ENCODE measurements at places on chromosomes 4 and X. TPM values are rescaled to one million over a fixed set of nuclear protein-coding genes. Genes with fewer than 3 reads are reported as not detected.

DNA sequence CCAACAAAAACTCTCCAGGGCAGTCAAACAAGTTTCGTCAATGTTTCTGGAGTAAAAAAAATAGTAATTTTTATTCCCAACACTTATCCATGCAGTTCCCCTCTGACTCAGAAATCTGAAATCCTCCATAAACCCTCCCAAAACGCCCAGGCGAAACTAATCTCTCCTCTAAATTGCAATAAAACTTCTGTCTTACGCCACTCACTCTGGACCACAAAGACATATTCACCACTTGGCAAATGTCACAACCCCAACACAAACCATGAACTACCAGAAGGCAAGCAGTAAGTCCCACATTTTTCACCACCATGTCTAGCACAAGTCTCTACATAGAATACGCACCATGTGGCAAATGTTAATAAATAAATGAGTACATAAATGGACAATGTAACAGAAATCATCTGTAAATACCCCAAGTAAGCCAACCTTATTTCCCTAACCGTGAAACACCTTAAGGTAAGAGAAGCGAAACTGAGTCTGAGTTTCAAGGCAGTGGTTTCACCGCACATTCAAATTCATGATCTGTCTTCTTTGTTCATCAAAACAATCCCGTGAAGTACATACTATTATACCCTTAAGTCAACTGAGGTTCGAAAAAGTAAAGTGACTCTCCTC lies 1.6 kb downstream of the PAPSS1 start:
- no peaks in the 10 kb centered on the region for H3K36me3 ChIP-seq
- H3K27me3 ChIP-seq = no peaks in the 10 kb centered on the region
- H3K27ac ChIP-seq = no peak overlapping the region

- H3K27me3 ChIP-seq = no peaks in the 10 kb centered on the region
- H3K27ac ChIP-seq = no peak overlapping the region
- H3K36me3 ChIP-seq = no peaks in the 10 kb centered on the region
- H3K4me3 ChIP-seq = no peak overlapping the region
- no peak for DNase-seq
- no peaks in the 10 kb centered on the region for H3K4me1 ChIP-seq
Observed at GRCh38 chrX:78384486-78384885, 57.1 kb upstream of the CYSLTR1 start.

GRCh38 chrX:119512146-119512800 lies 44.0 kb downstream of the SLC25A5 start:
- H3K4me3 ChIP-seq = no peak overlapping the region
- H3K27ac ChIP-seq = no peak overlapping the region
- H3K36me3 ChIP-seq = no peaks in the 10 kb centered on the region
- H3K4me1 ChIP-seq = no peaks in the 10 kb centered on the region
- H3K27me3 ChIP-seq = no peaks in the 10 kb centered on the region

The STX18 gene
- total RNA-seq = 36.0 TPM

DNA sequence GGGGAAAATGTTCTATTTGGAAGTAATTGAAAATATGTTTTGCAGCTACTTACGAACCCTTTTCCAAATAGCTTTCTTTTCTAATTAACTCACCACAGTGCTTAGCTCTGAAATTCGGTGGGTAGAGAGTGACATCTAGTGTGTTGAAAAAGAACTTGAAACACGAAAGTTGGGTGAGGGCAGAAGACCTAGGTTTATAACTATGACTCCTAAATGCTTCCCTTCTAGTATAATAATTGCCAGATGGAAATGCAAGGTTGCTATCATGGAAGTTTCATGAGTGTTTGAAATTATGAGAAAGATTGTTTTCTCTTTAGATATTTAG lies 77.3 kb upstream of the NOCT start:
- no peaks in the 10 kb centered on the region for H3K27me3 ChIP-seq
- no peak overlapping the region for H3K4me3 ChIP-seq
- no peak overlapping the region for H3K27ac ChIP-seq
- no peak for DNase-seq
- H3K36me3 ChIP-seq = no peaks in the 10 kb centered on the region

- no peaks in the 10 kb centered on the region for H3K4me1 ChIP-seq
- peak overlapping the region; percentile 94 for H3K4me3 ChIP-seq
- no peaks in the 10 kb centered on the region for H3K36me3 ChIP-seq
- no peak for DNase-seq
- H3K27ac ChIP-seq = no peak overlapping the region
Observed at GRCh38 chr4:87005690-87006425, 71.0 kb downstream of the AFF1 start.

DNA sequence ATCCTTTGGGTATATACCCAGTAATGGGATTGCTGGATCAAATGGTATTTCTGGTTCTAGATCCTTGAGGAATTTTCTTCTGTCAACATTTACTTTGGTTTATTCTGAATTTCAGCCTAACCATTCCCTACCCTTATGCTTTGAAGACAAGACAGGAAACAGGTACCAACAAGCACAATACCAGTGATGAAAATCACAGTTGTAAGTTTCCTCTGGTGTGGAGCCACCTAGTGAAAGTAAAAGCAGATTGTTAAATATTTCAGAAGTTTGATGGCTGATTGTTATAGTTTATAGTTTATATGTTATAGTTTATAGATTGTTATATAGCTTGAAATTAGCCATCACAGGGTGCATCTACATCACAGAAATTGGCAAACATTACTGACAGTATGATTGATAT lies 104.5 kb upstream of the AGA start:
- no peak overlapping the region for H3K4me3 ChIP-seq
- DNase-seq = no peak
- no peak overlapping the region for H3K27ac ChIP-seq
- no peaks in the 10 kb centered on the region for H3K4me1 ChIP-seq
- no peaks in the 10 kb centered on the region for H3K36me3 ChIP-seq
- H3K27me3 ChIP-seq = no peaks in the 10 kb centered on the region

The PLK4 gene
- total RNA-seq = 0.96 TPM

The CCDC120 gene
- total RNA-seq = 5.1 TPM

DNA sequence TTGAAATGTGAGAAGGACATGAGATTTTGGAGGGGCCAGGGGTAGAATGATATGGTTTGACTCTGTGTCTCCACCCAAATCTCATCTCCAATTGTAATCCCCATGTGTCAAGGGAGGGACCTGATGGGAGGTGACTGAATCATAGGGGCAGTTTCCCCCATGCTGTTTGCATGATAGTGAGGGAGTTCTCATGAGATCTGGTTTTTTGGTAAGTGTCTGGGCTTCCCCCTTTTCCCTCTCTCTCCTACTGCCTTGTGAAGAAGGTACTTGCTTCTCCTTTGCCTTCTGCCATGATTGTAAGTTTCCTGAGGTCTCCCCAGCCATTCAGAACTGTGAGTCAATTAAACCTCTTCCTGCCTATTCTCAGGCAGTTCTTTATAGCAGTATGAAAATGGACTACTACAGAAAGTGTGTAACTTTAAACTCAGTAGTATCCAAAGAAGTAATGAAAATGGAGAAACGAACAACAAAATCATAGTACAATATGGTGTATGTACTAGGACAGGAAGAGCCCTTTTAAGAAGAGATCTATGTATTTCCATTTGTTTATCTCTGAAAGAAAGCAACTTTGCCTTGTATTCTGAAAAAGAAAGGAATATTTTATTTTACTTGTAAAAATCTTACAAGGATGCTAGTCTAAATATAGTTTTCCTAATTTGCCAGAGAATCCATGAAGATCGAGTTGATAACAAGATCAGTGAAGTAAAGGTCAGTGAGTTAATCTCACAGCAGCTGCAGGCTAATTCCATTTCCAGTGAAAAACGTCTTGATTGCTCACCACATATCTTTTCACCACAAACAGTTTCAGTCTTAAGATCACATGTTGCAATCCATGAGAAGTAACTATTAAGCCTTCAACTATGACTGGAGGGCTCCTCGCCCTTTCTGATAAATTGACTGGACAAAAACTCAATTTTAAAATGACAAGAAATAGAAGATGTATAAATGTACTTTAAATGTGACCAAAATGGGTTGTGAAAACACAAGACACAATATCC lies 20.5 kb downstream of the PKD2 start:
- peaks cover 6% of the 10 kb centered on the region for H3K4me1 ChIP-seq
- H3K27me3 ChIP-seq = no peaks in the 10 kb centered on the region
- H3K36me3 ChIP-seq = peaks cover 6% of the 10 kb centered on the region

DNA sequence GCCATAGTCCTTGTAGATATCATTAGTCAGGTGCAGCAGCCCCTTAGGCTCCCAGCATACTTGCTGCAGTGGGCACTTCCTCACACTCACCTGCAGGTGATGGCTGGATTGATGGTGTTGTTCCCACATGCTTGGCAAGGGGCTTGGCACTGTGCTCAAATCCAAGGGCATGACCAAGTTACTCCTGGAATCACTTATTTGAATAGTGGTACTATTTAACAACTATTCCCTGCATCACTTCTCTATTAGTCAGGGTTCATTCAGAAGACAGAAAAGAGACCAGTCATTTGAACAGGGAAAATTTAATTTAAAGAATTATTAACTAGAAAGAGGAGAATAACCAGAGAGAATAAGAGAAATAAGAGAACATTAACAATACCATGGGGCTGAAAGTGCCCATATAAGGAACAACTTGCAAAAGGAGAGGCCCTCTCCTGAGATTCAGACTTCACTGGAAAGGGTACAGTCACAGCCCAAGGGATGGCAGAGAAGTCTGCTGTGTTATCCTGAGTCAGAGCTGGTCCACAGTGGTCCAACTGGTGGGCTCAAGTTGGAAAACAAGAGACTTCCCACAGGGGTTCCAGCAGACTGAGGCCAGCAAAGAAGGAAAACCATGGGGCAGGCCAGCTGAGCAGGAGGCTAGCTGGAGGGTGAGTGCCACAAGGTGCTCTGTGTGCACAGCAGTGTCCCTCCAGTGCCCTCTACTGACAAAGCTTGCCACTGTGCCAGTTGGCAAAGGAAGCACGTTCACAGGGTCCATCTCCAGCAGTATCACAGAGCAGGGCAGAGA lies 9.8 kb downstream of the SPP1 start:
- H3K36me3 ChIP-seq = no peaks in the 10 kb centered on the region
- no peaks in the 10 kb centered on the region for H3K27me3 ChIP-seq
- DNase-seq = peak; percentile 71
- H3K4me3 ChIP-seq = no peak overlapping the region

DNA sequence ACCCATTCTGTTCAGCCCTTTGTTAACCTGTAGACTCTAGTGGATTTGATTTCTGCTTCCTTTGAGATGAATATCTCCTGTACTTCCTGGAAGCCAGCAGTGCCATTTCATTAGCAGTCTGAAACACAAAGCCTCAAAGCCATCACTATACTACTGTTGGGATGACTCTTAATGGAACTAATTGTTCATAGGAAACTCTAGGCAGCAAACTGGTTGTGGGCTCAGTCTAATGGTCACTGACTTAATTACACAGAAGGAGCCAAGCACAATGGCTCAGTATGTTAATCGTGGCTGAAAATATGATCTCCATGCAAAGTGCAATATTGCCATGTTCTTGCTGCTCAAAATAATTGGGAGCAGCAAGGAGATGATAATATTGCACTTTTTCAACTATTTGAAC lies 262.3 kb downstream of the ARHGAP24 start:
- H3K27me3 ChIP-seq = no peaks in the 10 kb centered on the region
- no peaks in the 10 kb centered on the region for H3K4me1 ChIP-seq
- no peak overlapping the region for H3K27ac ChIP-seq
- no peak overlapping the region for H3K4me3 ChIP-seq
- no peaks in the 10 kb centered on the region for H3K36me3 ChIP-seq

Data from aorta (tissue), 5 donors.